Ureter (tissue), 1 donor: ENCODE measurements at places on chromosomes 5 and 9. TPM values are rescaled to one million over a fixed set of nuclear protein-coding genes. Genes with fewer than 3 reads are reported as not detected.

DNA sequence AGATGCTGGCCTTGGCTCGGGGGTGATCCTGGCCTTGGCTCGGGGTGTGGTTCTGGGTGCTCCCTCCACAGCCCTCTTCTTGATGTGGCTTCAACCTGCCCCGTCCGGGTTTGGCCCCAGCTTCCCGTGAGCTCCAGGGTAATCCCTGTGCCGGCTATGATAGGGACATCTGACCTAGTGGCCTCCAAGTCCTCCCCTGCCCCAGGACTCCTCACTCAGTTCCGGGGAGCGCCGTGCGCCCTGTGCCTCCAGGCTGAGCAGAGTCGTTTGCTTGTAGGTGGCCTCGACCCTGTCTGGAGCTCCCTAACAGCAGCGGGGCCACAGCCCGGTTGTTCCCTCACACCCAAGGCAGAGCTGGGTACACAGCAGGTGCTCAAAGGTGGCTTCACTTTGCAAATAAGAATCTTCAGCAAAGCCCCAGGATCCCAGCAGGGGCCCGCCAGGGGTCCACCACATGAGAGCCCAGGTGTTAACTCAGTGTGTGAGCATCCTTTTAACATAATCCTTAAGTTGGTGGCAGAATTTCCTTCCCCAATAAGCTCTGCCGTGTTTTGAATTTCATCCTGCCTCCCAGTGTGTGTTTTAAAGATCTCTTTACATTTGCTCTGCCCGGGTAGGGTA is 32.3 kb upstream of the CEP72 start:
- DNase-seq: peak; percentile 24

The SEMA6A gene
- 37.8 TPM for total RNA-seq

The MEIKIN gene
- total RNA-seq: not detected

GRCh38 chr5:140443-140829 is 48.5 kb downstream of the PLEKHG4B start:
- no peak for DNase-seq

GRCh38 chr5:169904508-169904907 is 75.8 kb downstream of the INSYN2B start:
- DNase-seq: no peak

The ZNF883 gene
- total RNA-seq: 1.7 TPM

- no peak for DNase-seq
Observed at GRCh38 chr9:126379661-126380360, 53.2 kb downstream of the MVB12B start.

GRCh38 chr5:137491121-137491520 is 8.0 kb downstream of the SPOCK1 start:
- DNase-seq: no peak

- no peak for DNase-seq
Observed at GRCh38 chr9:105338308-105338707, 93.9 kb downstream of the SLC44A1 start.

The NOXA1 gene
- total RNA-seq: 12.5 TPM

The GABRA6 gene
- total RNA-seq: not detected

DNA sequence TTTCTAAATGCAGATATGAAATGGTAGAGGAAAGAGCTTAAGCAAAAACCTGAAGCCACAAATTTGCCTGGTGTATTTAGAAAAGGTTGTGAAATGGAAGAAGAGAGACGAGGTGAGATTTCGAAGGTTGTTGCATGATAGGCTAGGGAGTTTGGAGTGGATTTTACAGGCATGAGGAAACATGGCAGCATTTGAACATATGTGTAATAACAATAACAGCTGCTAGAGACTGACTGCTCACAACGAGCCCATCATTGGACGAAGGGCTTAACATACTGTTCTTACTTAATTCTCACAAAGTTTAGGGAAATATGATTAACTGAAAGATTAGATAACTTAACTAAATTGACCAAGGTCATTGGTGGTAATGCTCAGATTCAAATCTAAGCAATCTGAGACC is 108.1 kb downstream of the JAKMIP2 start:
- DNase-seq: no peak

The SETX gene
- 67.6 TPM for total RNA-seq

- no peak for DNase-seq
Observed at GRCh38 chr5:53009816-53010215, 20.7 kb downstream of the ITGA2 start.

DNA sequence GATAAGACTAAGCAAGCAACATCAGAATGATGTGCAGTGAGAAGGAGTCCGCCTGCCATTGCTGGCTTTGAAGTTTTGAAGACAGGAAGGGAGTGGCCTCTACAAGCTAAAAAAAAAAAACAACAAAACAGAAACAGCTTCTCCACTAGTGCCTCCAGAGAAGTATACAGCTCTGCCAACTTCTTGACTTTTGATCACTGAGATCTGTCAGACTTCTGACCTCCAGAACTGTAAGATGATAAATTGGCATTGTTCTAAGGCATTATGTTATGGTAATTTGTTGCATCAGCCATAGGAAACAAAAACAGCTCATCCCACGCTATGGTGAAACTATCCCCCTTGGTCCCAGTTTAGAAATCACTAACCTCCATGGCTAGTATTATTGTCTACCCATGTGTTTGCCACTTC is 131.0 kb upstream of the VCAN start:
- no peak for DNase-seq

- no peak for DNase-seq
Observed at GRCh38 chr5:144979516-144980264, 809.0 kb downstream of the KCTD16 start.
